ENCODE measurements at places on chromosomes 6 and 20.
A peak's percentile ranks its signal among the peaks of the same experiment; 100 is the strongest.

DNA sequence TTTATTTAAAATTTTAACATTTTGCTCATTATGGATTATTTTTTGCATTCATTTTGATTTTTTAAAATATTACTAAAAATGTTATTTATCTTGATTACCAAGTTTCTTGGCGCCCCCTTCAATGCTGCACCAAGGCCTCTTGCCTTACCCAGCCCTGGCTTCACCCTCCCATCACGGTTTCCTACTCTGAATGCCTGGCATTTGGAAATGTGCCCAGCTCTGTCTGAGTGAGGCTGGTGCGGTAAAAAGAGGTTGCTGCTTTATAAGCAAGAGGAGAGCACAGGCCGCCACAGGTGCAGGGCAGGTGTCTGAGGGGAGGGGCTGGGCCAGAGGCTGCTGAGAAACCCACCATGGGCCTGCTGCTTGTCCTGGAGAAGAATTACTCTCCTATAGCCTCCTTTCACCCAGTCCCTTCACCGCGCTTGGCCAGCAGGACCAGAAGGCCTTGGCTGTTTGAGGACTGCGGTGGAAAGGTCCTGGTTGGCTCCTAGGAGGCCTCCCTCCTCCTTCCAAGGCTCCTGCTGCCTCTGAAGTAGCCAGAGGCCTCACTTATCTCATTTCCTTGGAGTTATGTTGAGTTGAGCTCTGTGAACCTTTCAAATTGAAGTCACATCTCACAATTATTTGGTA lies 62.6 kb downstream of the BANF2 start:
- no peak for DNase-seq

DNA sequence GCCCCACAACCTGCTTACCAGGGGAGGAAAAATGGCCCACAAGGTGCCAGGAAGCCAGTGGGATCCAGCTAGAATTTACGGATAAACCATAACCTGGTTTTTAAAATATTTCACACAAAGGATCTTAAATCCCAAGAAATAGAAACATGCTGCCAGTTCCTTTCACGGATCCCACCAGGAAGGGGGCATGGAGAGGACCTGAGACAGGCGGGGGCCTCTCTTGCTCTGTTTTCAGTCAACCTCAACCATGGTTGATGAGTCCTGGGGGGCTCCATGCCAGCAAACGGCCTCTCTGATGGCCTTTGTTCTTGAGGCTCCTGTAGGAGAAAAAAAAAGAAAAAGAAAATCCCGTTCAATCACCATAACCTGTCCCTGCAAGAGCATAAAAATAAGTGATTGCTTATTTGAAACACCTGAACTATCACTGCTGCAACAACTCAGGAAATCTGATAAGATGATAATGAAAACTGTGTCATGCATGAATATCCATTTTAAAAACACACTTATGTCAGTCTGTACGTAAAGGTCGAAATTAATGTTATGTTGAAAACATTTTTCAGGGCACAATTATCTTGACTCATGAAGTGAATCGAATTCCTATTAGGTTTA lies 125.8 kb upstream of the CST7 start:
- no peak for DNase-seq

DNA sequence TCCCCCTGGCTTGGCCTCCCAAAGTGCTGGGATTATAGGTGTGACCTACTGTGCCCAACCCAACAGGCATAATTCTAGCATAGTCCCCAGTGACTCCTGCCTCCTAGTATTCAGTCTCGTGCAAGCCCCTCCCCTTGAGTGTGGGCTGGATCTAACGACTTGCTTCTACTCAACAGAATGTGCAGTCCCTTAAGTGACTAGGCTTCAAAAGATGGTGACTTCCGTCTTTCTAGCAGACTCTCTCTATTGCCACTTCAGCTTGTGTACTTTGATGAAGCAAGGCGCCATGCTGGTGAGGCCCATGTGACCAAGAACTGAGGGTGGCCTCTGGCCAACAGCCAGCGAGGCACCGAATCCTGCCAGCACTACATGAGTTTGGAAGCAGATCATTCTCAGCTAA lies 109.6 kb upstream of the TRAF3IP2 start:
- peak; percentile 44 for DNase-seq

DNA sequence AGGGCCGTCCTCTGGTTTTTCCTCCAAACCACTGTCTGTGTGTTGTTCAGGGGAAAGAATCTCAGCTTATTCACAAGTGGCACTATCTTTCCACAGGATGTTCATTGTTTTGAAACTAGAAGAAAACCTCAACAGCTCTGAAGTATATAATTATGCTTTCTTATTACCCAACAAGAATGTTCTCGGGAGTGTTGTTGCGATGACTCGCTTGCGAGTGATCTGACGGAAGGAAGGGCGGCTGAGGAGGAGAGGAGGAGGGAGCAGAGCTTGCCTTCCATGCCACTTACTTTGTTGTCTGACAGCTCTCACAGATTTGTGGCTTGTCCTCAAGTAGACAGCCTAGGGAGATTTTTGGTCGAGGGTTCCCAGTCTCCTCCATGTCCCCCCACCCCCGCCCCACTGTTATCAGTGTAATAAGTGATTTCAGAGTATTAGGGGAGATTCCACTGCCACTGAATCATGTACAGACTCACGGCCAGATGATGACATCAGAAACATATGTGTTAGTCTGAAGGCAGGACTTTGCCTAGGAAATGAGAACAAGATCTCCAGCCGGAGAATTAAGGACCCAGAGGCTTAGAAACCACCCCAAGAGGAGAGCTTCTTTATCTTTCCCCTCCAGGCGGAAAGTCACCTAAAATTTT lies 80.7 kb upstream of the CCN6 start:
- peak; percentile 65 for DNase-seq

DNA sequence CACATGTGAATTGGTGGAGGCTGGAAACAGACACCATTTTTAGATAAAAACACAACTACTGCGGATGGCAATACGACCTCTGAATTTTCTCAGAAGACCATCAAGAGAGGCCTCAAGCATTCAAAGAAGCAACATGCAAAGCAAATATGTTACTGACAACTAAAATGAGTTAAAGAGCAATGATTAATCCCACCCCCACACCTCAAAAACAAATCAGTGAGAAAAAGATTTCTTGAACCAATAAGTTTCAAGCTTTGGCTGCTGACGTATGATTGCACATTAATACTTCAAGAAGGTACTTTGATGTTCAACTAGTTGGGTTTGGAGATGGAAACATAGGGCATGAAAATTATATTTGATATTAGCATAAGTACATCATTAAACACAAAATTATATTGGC lies 982 bp downstream of the MMUT start:
- DNase-seq, result no peak

DNA sequence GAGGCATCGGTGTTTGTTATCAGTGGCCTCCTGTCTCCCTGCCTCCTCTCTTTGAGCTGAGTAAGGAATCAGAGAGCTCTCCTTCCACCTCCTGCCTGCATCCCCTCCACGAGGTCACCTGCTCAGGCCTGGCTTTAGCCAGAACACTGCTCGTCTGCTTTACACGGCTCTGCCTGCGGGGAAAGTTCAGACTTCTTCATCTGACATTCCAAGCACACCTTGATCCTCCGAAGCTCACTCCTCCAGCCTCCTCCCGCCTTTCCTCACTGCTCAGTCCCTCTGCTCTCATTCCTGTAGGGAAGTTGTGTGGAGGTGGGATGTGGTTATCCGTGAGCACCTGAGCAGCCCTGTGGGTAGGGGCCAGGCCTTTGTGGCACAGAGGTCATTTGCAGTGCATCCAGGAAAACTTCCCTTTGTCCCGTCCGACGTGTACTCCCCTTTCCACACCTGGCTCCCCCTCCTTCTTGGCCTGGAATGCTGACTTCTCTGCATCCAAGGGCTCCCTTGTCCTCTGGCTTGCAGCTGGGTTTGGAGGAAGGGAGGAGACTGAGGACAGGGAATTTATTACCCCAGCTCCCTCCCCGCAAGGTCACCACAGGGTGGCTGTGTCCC lies 12.8 kb upstream of the CCDC167 start:
- DNase-seq, result no peak

GRCh38 chr6:33433001-33433543 lies 13.2 kb downstream of the SYNGAP1 start:
- DNase-seq, result no peak

DNA sequence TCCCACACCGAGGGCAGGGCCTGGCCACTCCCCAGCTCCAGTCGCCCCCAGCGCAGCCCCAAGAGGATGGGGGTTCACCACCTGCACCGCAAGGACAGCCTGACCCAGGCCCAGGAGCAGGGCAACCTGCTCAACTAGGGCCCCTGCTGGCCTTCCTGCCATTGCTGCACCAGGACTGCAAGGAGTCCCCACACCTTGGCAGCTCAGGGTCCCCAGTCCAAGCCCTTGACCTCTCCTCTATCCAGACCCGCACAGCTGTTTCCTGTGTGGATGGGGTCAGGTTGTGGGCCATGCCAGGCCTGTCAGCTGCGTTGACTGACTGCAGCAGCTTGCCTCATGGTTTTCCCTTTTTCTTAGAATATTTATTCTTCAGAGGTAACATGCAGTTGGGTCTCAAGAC lies 4.4 kb downstream of the LRRC73 start:
- no peak for DNase-seq

DNA sequence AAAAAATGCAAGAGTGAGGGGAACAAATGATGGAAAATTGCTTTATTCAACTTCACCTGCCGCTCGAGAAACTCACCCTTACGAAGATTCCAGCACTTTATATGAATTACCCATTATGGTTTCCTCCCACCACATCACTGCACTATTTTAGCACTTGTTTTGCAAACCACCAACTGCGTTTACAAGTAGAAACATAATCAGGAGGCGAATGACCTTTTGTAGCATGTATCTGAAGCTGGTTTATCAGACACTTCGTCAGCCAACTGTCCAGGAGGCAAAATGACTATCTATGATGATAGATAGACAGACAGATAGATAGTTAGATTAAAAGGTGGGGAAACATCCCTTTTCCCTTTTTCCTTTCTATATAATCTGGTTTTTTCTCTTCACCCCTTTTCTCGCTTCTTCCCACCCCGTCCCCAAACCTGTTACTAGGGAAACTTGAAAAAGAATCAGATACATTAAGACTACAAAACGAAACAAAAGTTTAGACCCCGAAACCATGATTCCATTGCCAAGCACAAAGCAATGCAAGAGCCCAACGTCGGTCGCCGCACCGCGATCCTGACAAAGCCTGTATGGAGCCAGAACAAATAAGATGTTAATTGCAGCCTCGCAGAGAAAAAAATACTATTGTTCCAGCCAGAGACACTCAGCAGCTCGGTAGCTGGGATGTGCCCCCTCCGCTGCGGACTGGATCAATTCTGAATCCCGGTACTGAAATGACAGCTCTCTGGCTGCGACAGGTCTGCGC lies 933 bp upstream of the ADGRB3 start:
- DNase-seq, result no peak

- no peak for DNase-seq
Measured at GRCh38 chr6:138724015-138724414, 49.6 kb upstream of the CCDC28A start.

DNA sequence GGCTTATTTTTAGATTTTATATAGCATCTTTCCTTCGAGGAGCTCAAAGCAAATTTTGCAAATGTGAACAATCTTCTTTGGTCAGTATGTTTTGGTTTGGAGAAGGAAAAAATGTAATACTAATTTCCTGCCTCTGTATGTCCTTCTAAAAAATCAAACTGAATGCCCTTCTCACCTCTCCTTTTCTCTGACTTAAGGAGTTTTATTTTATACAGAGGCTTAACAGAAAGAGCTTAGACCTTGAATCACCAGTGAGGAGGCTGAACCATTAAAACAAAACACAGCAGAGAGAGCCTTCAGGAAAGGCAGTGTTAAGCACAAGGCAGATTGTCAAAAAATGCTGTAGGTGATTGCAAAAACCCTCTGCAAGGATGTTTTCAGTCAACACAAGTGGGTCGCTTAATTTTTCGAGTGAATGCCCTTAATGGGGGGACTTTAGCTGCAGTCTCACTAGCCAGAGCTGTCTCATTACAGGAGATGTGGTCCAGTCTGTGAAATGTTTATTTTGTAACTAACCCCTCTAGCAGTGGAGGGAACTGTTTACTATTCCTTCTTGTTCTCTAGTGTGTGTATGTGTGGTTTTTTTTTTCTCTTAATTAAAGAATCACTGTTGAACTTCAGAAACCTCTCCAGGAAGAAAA lies 481.3 kb upstream of the CITED2 start:
- no peak for DNase-seq

DNA sequence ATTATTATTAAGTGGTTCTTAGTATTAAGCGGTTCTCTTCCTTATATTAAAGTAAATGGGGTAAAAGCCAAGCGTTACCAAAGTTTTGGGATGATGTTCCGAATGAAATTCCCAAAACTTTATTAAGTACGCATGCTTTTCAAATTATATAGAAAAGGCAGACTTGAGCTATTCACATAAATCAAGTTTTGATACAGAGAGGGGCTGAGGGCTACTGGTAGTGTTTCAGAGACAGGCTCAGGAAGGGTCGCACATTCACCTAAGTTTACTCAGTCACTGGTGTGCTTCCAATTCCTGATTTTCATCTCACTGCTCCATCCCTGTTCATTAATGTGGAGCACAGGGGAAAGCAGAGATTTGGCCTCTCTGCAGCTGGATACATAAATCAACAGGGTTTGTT lies 652.2 kb downstream of the QKI start:
- no peak for DNase-seq

GRCh38 chr6:16204653-16205376 lies 33.6 kb upstream of the GMPR start:
- DNase-seq, result no peak

- DNase-seq, result no peak
Measured at GRCh38 chr6:37531437-37532036, 31.8 kb upstream of the CCDC167 start.

DNA sequence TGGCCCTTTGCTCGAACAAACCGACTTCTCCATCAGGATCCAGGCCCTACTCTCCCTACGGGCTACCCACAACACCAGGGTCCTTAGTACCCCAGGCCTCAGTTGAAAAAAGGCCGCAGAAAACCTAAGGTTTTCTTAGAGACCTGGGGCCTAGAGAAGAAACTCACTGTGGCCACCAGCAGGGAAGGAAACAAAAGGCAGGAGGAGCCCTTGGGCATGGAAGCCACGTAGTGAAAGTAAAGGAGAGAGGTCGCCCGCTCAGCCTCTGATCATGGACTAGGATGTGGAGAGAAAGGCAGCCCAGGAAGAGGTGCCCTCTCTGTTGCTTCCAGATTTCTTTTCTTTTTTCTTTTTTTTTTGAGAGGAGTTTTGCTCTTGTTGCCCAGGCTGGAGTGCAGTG lies 31.5 kb downstream of the CPNE5 start:
- DNase-seq, result no peak

DNA sequence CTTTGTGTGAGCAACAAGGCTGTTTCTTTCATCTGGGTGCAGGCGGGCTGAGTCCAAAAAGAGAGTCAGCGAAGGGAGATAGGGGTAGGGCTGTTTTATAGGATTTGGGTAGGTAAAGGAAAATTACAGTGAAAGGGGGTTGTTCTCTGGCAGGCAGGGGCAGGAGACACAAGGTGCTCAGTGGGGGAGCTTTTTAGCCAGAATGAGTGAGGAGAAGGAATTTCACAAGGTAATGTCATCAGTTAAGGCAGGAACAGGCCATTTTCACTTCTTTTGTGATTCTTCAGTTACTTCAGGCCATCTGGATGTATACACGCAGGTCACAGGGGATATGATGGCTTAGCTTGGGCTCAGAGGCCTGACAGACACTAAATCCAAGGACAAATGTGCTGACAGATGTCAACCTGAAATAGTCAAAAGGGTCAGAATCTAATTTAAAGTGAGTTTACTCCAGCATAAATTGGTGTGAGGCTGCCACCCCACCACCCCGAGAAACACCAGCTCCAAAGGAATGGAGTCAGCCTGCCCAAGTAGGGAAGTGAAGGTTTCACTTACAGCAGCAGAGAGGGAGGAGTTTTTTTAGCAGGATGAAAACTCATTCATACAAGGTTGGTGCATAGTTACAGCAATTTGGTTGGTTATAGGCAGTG lies 560.0 kb upstream of the CDH4 start:
- no peak for DNase-seq
